ENCODE measurements at places on chromosomes 16 and 17.

GRCh38 chr17:2734939-2735338 is 14.5 kb downstream of the CCDC92B start:
- no peak for DNase-seq

DNA sequence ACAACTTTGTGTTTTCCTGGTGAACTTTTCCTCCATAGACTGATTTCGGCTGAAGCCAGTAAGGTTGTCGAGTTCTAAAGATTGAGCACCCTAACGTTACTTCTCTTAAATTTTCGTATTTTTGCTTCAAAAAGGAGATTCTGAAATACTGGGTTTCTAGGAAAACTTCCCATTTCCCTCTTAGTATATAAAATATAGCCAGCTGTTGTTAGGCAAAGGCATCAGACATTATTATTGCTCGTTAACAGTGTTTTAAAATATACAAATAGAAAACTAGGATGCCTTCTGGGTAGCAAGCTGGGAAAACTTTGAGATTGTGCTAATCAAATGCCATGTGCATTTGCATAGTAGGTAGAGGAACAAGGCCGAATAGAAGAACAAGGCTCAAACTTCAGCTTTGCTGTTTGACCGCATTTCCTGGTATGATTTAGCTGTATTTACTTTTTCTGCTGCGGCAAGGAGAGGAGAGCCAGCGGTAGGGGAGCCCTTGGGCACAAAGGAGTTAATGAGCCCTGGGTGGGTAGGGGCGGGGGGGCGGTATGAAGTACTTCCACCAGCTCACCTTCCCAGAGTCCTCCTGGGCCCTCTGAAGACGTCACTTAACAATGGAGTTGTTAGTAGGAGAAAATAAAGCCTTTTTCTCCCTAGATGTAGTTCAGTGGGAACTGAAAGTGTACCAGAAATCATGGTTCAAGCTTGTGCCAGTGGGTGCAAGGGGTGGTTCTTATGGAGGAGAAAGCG is 151.9 kb downstream of the MSI2 start:
- DNase-seq: no peak

- DNase-seq: peak; percentile 87
These were observed 12.0 kb upstream of the RNF157 start for GRCh38 chr17:76252040-76252954.

GRCh38 chr16:9885467-9885866 is 296.8 kb downstream of the GRIN2A start:
- no peak for DNase-seq

DNA sequence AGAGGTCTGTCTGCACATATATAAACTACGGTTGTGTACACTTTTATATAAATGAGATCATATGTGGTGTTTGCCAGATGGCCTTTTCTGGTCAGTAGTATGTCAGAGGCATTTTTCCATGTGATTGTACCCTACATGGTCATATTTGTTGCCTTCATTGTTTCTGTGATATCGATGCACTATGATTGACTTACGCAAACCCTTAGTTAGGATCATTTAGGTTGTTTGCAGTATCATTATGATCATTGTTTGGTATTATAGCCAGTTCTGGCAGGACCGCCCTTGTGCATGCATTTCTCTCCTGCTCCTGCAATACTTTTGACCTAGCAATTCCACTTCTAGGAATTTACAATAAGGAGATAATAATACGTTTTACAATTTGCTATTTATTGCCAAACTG is 169.1 kb downstream of the MSI2 start:
- DNase-seq: no peak

DNA sequence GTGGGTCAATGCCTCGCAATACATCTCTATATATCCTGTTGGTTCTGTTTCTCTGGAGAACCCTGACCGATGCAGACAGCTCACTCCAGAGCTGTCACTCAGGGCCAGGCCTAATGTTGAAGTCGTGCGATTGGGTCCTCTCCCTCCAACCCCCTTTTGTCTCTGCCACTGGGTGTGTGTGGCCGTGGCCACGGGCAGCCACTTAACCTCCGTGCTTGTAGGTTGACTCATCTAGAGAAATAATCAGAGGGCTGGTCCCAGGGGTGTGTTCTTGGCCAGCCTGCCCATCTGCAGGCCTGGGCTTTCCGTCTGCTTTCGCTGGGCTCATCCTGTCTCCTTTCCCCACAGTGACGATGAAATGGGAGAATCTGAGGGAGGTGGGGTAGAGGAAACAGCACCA is 7.4 kb downstream of the ADAD2 start:
- no peak for DNase-seq

Data from ascending aorta (tissue), 2 donors.